Panc1 (cell line): ENCODE measurements at places on chromosomes 16 and 17. TPM values are rescaled to one million over a fixed set of nuclear protein-coding genes. Genes with fewer than 3 reads are reported as not detected.

The DOC2A gene
- total RNA-seq: 3.2 TPM

The TSPOAP1 gene
- total RNA-seq: 0.05 TPM

- DNase-seq: no peak
Observed at GRCh38 chr16:79329166-79329521, 271.4 kb downstream of the MAF start.

DNA sequence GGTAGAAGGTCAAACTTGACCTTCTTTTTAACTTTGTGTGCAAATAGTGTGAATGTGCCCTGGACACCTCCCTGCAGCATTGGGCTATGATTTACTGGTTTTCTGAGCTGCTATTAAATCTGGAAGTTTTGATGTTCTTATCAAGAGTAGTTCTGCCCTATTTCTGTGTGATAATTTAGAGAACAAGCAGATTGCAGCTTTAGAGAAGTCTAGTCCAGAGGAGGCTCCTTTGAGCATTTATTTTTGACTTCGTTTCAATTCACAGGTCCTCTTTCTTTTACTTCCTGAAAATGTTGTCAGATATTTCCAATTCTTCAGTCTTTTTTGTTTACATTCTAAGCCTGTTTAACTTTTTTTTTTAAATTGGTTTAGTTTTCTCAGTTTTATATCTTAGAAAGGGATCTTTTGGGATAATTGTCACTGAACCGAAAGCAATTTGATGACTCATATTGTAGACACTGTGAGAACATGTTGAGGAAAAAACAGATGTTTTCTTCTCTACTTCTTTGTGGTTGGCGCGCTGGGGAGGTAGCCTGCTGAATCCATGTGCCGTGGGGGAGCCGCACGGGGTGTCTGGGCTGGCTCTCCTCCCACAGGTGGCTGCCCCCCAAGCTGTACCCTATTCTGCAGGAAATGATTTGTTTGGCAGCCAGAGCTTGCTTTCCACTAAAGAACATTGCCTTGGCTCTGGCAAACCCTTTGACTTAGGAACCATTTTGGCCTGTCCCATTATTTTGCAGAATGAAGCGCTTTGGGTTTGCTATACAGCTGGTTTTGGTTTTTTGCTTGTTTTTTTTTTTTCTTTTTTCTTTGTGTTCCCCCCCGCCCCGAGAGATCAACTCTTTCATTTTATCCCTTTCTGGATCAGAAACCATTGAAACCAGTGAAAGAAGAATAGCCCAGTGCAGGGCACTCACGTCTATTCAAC, 53.4 kb downstream of the MFSD11 start:
- DNase-seq: no peak

DNA sequence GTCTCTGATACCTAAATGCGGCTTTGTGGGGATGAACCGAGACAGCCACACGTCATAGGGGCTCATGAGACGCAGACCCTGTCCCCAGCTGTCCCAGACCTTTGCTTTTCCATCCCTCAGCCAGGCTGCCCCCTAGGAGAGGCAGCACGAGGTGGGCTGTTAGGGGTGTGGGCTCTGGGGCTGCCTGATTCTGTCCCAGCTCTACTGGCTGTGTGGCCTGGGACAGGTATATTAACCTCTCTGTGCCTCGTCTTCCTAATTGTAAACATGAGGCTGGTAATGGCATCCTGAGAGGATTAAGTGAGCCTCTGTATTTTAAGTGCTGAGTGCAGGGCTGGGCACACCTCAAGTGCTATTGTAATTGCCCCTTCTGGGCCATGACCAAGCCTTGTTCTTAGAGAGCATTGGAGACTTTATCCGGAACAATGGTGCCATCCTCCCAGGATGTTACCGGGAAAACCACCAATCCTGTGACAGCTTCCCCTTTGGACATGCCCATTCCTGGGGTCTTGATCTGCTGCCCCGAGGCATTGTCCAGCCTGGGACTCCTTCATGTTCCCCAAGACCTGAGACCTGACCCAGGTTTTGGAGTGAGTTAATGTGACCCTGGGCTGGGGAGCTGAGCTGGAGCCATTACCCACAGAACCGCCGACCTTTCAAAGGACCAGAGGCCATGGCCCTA, 5.1 kb downstream of the ADGRG1 start:
- DNase-seq: no peak

DNA sequence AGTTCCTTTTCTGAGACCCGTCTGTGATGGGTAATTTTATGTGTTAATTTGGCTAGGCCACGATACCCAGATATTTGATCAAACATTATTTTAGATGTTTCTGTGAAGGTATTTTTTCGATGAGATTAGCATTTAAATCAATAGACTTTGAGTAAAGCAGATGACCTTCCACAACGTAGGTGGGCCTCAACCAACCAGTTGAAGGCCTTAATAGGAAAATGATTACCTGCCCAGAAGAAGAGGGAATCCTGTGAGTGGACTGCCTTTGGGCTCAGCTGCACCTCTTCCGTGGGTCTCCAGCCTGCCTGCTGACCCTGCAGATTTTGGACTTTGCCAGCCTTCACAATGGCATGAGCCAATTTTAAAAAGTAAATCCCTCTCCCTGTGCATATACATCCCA, 61.6 kb upstream of the WSB1 start:
- DNase-seq: no peak
